ENCODE measurements at places on chromosomes 1 and 21. TPM values are rescaled to one million over a fixed set of nuclear protein-coding genes. Genes with fewer than 3 reads are reported as not detected.

DNA sequence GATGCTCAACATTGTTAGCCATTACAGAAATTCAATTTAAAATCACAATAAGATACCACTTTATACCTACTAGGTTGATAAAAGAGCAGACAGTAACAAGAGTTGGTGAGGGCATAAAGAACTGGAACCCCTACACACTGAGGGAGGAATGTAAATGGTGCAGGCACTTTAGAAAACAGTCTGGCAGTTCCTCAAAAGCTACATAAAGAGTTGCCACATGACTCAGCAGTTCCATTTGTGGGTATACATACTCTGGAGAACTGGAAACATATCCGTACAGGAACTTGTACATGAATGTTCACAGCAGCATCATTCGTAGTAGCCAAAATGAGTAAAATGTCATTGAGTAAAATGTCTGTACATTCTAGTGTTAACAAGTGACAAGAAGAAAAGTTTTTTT lies 17.0 kb downstream of the NSL1 start:
- no peak overlapping the region for H3K27ac ChIP-seq
- H3K36me3 ChIP-seq: peaks cover 15% of the 10 kb centered on the region
- H3K4me1 ChIP-seq: no peaks in the 10 kb centered on the region

- H3K4me3 ChIP-seq: no peak overlapping the region
- DNase-seq: peak; percentile 16
- H3K27me3 ChIP-seq: no peaks in the 10 kb centered on the region
- peaks cover 6% of the 10 kb centered on the region for H3K4me1 ChIP-seq
Observed at GRCh38 chr1:45913183-45913683, 109.8 kb downstream of the MAST2 start.

GRCh38 chr1:158724442-158724841 lies 3.9 kb upstream of the OR6K3 start:
- no peak overlapping the region for H3K4me3 ChIP-seq
- H3K4me1 ChIP-seq: no peaks in the 10 kb centered on the region
- DNase-seq: no peak
- H3K36me3 ChIP-seq: no peaks in the 10 kb centered on the region
- no peak overlapping the region for H3K27ac ChIP-seq

DNA sequence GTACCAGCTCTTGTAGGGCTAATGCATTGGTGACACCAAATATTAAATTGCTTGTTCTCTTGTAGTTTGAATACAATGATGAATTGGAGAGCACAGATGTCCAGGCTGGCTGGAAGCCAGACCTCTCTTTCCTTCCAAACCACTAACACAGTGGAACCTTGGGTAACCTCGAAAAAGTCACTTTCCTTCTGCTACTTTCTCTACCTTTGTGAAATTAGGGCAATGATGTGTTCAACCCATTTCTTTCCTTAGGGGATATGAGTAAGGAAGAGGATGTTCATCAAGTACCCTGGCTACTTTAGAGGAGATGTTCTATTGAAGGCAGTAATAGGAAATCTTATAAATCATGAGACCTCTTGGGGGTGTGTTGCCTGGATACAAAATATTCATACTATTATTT lies 55.7 kb downstream of the XCL2 start:
- no peaks in the 10 kb centered on the region for H3K36me3 ChIP-seq
- no peak for DNase-seq
- H3K4me3 ChIP-seq: no peak overlapping the region
- H3K27ac ChIP-seq: no peak overlapping the region
- H3K4me1 ChIP-seq: no peaks in the 10 kb centered on the region

DNA sequence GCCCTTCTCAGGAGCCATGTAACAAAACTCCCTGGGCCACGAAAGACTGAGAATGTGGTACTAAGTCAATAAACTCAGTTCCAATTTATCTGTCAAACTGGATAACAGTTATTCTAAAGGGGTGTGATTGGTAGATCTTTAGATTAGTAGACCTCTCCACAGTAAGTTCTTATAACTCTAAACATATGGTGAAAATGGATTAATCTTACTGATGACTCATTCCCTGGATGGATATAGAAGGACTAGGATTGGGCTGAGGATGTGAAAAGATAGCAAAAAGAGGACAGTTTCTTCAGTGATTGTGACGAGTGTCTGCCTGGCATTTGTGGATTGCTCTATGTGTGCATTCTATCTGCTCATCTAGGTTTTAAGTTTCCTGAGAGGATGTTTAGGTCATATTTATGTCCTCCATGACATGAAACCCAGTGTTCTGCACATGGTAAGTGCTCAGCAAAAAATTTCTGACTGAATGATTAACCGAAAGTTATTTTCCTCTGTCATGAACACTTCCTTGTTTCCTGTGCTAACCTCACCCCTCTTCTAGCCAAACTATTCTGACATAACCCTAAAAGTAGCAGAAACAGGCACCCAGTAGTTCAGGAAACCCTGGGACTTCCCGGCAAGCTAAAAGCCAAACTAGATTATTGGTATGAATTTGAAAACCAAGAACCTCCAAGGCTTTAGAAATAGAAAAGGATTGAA lies 397.5 kb upstream of the PLXNA2 start:
- H3K36me3 ChIP-seq: no peaks in the 10 kb centered on the region
- no peaks in the 10 kb centered on the region for H3K27me3 ChIP-seq
- H3K27ac ChIP-seq: no peak overlapping the region
- no peak for DNase-seq
- H3K4me3 ChIP-seq: no peak overlapping the region
- peaks cover 8% of the 10 kb centered on the region for H3K4me1 ChIP-seq

DNA sequence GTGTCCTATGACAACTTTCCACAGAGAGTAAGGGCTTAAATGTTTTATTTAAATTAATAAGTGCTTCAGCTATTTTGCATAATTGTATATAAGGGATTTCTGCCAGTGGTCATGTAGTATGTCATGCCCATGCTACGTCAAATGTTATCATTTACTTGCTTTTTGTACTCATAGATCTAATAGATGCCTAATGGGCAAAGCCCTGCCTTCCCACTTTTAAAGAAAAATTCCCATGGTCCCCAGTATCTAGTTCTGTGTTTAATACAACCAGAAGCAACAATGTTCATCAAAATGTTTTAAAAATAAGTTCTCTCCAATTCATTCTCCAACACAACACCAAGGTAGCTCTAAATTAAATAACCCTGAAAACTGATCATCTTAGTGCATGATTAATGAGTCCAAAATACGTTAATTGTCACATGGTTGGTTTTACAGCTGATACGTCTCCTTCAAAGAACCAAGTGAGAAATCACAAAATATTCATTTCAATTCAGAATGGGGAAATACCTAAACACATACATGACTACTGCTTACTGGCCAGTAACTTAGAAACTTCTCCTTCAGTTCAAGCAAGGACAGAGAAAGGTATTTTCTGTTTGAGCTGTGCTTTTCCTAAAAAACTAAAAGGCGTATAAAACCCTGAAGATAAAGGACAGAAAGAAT lies 49.1 kb upstream of the SDC3 start:
- H3K27ac ChIP-seq: no peak overlapping the region
- H3K27me3 ChIP-seq: no peaks in the 10 kb centered on the region
- H3K4me1 ChIP-seq: no peaks in the 10 kb centered on the region
- peaks cover 30% of the 10 kb centered on the region for H3K36me3 ChIP-seq

- H3K4me1 ChIP-seq: no peaks in the 10 kb centered on the region
- no peak overlapping the region for H3K4me3 ChIP-seq
- H3K27me3 ChIP-seq: no peaks in the 10 kb centered on the region
- H3K27ac ChIP-seq: no peak overlapping the region
- H3K36me3 ChIP-seq: no peaks in the 10 kb centered on the region
Observed at GRCh38 chr1:191970116-191970515, 188.1 kb upstream of the RGS18 start.

DNA sequence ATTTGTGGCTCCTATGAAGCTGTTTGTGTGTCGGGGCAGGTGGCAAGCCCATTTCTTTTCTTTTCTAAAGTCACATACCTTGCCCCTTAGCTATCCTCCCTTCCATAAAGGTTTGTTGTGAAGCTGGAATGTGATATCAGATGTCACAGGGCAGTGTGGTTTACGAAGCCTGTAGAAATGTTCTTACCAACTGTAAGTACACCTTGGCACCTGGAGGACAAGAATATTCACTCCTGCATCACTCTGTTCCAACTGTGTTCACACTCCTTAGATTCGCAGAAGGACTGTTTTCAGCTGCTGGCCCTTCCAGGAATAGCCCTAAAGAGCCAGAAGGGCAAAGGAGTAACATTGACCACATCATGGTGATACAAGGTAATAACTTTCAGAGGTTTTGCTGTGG lies 176.9 kb downstream of the FGGY start:
- H3K36me3 ChIP-seq: no peaks in the 10 kb centered on the region
- no peak overlapping the region for H3K27ac ChIP-seq
- H3K4me1 ChIP-seq: no peaks in the 10 kb centered on the region
- no peak for DNase-seq

GRCh38 chr1:224785040-224785328 lies 144.5 kb upstream of the DNAH14 start:
- DNase-seq: no peak
- H3K36me3 ChIP-seq: no peaks in the 10 kb centered on the region
- no peak overlapping the region for H3K4me3 ChIP-seq

GRCh38 chr1:216721863-216722262 lies 1.4 kb downstream of the ESRRG start:
- H3K27ac ChIP-seq: no peak overlapping the region
- peaks cover 15% of the 10 kb centered on the region for H3K27me3 ChIP-seq
- peaks cover 25% of the 10 kb centered on the region for H3K4me1 ChIP-seq
- no peak for DNase-seq
- no peaks in the 10 kb centered on the region for H3K36me3 ChIP-seq

RRAGC gene
- 11.4 TPM for total RNA-seq

SPATA17 gene
- 2.1 TPM for total RNA-seq

HSPB7 gene
- not detected for total RNA-seq

COL8A2 gene
- total RNA-seq: 0.06 TPM
